Fibroblast of pulmonary artery (primary cell): ENCODE measurements at places on chromosomes 2 and 18.
A peak's percentile ranks its signal among the peaks of the same experiment; 100 is the strongest.

- peak; percentile 70 for DNase-seq
These were observed 66.7 kb downstream of the TNS1 start for GRCh38 chr2:217935901-217936684.

DNA sequence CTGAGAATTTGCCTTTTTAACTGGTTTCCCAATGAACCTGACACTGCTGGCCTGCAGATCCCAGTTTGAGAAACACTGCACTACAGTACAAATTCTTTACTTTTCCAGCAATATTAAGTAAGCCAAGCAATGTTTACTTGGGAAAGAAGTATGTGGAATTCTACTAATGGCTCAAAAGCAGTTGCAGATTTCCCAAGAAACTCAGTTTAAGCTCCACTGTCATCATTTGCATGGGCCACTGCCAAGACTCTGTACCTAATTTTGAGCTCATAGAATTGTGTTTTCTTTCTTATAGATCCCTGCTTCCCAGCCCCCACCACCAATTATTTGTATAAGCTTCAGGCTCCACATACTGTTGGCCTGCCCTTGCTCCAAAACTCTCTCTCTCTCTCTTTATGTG, 676.1 kb downstream of the RNF144A start:
- no peak for DNase-seq

- DNase-seq = peak; percentile 36
These were observed 19.0 kb upstream of the DIPK1C start for GRCh38 chr18:74476140-74476539.

DNA sequence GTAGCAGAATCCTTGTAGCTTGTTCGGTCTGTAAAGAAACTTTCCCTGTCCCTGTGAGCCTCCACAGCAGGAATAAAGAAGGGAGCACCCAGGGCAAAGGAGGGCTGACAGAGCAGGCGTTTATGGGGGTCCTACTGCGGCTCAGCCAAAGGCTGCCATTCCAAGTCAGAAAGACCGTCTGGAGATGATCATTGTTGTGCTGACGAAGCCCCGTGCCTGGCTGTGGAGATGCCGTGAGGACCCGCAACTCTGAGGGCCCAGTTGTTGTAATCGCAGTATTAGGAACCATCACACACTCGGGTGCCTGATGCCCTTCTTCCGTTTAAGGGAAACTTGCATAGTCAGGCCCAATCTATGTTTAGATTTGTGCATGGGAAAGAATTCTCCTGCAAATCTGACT, 16.9 kb upstream of the VWA3B start:
- DNase-seq = no peak

- no peak for DNase-seq
These were observed 192.7 kb downstream of the STK39 start for GRCh38 chr2:168054657-168055056.

DNA sequence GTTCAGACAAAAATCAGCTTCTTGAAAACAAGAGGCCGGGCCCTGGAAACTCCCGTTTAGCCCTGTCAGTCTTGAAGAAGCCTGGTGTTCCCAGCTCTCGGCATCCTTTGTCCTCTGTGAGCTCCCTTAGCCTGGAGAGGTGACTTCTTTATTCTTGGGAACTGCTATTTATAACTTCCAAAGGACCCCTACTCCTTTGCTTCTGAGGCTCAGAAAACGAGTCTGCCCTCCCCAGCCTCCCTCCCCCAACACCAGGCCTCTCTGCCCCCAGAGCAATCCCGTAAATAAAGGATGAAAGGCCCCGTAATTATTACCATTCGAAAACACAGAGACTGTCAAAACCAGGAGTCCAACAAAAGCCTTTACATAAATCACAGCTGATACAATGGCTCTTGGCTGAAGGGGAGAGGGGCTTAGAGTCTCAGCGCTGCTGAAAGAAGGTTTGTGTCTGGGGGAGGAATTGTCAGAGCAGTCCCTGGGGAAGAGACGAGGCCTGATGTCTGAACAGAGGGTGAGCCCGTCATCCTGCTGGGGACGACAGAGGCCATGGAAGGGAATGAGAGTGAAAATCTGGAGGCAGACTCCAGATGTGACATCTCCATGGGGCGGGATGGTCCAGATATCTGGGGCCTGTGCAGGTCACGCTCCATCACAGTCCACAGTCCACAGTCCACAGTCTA, 283.0 kb downstream of the MYCN start:
- DNase-seq = no peak

DNA sequence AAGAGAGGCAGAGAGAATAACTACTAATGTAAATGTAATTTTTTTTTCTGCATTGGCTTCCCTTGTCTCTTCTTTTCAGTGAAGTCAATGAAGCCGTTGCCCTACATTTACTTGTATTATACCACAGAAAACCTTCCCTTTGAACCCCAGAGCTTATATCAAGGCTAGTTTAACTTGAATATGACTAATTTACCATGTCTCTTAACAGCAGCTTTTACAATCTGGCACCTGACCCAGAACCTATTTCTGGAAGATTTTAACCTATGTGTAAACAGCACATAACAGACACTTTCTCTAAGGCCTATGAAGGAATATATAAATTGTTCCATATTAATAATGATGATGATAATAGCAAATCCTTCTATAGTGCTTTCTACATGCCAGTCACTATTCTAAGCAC, 580.5 kb upstream of the NXPH2 start:
- DNase-seq = no peak

- peak; percentile 52 for DNase-seq
These were observed 71.1 kb upstream of the MAP4K3 start for GRCh38 chr2:39508198-39508597.

GRCh38 chr2:74552914-74553811, 579 bp downstream of the LOXL3 start:
- no peak for DNase-seq
